ENCODE measurements at places on chromosomes 2 and 18.

- DNase-seq, result no peak
These were observed 79.6 kb upstream of the REV1 start for GRCh38 chr2:99569386-99569785.

- peak; percentile 99 for DNase-seq
These were observed 71.0 kb upstream of the ITM2C start for GRCh38 chr2:230793572-230794359.

DNA sequence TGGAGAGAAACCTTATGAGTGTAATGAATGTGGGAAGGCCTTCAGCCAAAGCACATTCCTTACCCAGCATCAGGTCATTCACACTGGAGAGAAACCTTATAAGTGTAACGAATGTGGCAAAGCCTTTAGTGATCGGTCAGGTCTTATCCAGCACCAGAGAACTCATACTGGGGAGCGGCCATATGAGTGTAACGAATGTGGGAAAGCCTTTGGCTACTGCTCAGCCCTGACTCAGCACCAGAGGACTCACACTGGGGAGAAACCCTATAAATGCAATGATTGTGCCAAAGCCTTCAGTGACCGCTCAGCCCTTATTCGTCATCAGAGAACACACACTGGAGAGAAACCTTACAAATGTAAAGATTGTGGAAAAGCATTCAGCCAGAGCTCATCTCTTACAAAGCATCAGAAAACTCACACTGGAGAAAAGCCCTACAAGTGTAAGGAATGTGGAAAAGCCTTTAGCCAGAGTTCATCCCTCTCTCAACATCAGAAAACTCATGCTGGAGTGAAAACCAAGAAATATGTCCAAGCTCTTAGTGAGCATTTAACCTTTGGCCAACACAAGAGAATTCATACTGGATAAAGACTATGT, 7.8 kb downstream of the ZNF892 start:
- DNase-seq, result no peak

GRCh38 chr2:174245065-174245464, 3.3 kb downstream of the OLA1 start:
- DNase-seq, result no peak

- DNase-seq, result no peak
These were observed 53.5 kb upstream of the MAP4K3 start for GRCh38 chr2:39490586-39490985.

GRCh38 chr18:3016585-3017297, 3.8 kb upstream of the LPIN2 start:
- DNase-seq, result no peak

DNA sequence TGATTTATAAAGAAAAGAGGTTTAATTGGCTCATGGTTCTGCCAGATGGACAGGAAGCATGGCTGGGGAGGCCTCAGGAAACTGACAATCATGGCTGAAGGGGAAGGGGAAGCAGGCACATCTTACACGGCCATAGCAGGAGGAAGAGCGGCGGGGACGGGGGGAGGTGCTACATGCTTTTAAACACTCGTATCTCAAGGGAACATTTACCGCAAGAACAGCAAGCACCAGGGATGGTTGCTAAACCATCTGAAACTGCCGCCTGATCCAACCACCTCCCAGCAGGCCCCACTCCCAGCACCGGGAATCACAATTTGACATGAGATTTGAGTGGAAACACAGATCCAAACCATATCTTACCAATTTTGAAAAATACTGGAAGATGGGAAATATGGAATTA, 362.8 kb downstream of the FBXO15 start:
- no peak for DNase-seq

- DNase-seq, result peak; percentile 79
These were observed at the start of gene SLC66A2 for GRCh38 chr18:79951545-79952455. TSS of gene SLC66A2 (minus strand) at chr18:79951653. CDS start at chr18:79950926, 727 bp downstream.

GRCh38 chr2:101300836-101301235, 7.7 kb downstream of the RNF149 start:
- DNase-seq, result no peak

GRCh38 chr2:10538224-10538894, 90.2 kb upstream of the ODC1 start:
- peak; percentile 54 for DNase-seq

DNA sequence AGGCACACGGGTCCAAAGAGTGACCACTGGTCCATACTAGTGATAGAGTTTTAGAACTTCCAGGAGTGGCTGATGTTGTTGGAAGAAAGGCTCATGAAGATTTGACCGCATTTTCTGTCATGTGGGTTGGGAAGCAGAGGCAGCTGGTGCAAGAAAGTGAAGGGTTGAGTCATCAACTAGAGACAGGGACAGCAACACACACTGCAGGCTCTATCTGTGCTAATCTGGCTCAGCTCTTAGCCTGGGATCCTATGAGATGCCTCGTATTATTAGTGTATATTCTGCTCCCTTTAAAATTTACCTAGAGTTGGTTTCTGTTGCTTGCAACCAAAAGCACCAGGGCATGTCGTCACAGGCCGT, 2.5 kb upstream of the SH3RF3 start:
- DNase-seq, result peak; percentile 93

- peak; percentile 74 for DNase-seq
These were observed 337.4 kb downstream of the PTPRM start for GRCh38 chr18:7904529-7904928.

GRCh38 chr2:74876081-74876886, 42.4 kb downstream of the HK2 start:
- peak; percentile 51 for DNase-seq

DNA sequence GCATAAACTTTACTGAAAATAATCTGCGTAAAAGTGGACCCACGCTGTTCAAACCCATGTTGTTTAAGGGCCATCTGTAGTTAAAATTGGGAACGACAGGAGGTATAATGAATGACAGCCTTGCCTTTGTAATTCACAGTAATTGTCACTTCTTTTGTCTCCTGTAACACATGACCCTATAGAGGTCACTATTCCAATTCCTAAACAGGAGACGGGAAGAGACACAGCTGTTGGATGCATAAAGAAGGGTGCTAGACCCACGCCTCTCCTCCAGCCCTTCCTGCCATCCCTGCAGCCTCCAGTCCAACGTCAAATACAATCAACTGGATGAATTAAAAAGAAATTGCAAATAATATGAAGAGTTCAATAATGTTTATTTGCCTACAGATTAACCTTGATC, 63.1 kb upstream of the NFATC1 start:
- DNase-seq, result no peak

GRCh38 chr18:55455938-55456337, 132.1 kb downstream of the TCF4 start:
- DNase-seq, result peak; percentile 87

DNA sequence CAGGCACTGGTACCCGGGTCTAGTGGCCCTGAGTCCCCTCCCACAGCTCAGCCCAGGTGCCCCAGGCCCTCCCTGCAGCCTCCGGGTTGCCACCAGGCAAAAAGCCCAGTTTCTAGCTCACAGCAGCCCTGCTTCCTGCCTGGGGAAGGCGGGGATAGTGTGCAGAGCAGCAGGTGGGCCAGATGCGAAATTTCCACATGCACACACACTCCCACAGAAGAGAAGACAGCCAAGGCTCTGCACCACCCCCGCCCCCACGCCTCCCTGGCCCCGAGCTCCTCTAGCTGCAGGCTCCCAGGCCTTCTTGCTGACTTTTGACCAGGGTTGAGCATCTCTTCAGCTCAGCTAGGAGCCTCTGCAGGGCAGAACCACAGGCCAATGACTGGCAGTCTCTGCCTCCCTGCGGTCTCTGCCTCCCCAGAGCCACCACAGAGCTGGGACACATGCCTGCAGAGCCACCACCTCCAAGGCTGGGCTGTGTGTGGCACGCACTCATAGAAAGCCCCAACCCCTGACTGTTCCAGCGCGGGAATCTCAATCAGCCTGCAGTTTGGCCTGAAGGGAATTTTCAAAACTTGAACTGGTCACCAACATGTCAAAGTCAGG, 7.2 kb downstream of the SLC66A2 start:
- no peak for DNase-seq

DNA sequence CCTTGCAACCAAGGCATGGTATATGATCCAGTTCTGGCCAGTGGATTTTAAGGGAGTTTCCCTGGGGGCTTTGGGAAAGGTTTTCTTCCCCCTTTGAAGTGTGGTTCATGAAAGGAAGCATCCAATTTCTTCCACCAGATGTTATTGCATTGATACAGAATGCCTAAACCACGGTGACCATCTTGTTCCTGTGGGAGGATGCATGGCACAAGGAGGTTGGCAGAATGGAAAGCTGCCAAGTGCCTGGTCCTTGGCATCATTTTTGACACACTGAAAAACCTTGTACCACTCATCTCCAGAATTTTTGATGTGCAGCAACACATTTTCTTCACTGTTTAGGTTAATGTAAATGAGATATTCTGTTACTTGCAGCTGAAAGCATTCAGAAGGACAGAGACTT, 55.2 kb upstream of the CXCR4 start:
- no peak for DNase-seq

GRCh38 chr18:49023938-49024803, 73.4 kb upstream of the SMAD7 start:
- no peak for DNase-seq

DNA sequence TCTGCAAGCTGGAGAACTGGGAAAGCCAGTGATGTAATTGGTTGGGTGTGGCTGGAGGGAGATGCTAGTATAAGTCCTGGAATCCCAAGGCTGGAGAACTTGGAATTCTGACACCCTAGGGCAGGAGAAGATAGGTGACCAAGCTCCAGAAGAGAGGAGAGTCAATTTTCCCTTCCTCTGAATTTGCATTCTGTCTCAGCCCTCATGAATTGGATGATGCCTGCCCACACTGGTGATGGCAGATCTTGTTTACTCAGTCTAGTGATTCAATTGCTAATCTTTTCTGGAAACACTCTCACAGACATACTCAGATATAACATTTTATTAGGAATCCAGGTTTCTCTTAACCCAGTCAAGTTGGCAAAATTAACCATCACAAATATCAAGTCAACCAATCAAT, 287.2 kb downstream of the RDH14 start:
- DNase-seq, result no peak

DNA sequence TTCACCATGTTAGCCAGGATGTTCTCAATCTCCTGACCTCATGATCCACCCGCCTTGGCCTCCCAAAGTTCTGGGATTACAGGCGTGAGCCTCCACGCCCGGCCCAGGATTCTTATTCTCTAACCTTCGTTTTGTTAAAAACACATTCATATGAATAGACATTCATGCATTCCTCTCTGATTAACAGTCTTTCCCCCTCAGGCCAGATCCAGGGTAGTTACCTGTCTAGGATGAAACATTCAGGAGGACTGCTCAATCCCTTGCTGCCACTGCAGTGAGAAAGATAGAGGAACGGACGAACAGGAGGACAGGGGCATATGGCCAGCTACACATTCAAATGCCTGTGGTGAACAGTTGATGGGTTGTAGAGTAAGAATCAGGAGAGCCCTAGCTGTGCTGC, 39.6 kb upstream of the EPC2 start:
- no peak for DNase-seq

DNA sequence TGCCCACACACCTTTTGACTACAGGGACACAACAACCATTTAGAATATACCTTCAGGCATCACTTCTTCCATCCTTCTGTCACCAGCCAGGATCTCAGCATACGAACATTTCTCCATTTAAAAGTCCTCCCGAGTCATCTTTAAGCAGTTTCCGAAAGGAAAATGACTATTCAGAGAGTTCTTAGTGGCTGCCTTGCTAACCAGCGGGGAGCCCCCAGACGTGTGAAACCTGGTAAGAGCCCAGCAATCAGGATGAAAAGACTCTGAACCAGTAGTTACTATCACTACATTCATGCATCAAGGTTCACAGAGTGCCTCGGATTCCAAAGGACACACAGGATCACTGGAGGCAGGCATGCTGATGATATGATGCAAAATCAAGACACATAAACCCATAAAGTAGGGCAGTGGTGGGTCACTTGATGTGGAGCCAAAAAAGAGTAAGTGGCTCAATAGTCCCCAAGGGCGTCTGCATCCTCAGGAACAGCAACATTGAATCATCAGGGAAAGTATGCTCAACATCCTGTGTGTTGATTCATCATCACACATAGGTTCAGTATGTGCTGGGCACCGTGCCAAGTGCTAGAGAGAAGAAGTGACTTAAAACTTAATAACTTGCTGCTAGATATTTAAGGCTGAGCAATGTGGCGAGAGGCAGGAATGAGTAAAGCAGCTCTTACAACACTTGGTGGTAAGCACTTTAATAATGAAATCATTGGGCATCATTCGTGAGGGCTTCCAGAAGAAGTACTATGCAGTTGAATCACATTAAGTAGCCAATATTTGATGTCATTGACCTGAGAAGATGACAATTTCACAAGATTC, 4.4 kb downstream of the CCL20 start:
- peak; percentile 100 for DNase-seq

- no peak for DNase-seq
These were observed 579.4 kb upstream of the ID2 start for GRCh38 chr2:8102470-8102869.

GRCh38 chr18:22658318-22658717, 240.6 kb upstream of the CTAGE1 start:
- DNase-seq, result no peak

DNA sequence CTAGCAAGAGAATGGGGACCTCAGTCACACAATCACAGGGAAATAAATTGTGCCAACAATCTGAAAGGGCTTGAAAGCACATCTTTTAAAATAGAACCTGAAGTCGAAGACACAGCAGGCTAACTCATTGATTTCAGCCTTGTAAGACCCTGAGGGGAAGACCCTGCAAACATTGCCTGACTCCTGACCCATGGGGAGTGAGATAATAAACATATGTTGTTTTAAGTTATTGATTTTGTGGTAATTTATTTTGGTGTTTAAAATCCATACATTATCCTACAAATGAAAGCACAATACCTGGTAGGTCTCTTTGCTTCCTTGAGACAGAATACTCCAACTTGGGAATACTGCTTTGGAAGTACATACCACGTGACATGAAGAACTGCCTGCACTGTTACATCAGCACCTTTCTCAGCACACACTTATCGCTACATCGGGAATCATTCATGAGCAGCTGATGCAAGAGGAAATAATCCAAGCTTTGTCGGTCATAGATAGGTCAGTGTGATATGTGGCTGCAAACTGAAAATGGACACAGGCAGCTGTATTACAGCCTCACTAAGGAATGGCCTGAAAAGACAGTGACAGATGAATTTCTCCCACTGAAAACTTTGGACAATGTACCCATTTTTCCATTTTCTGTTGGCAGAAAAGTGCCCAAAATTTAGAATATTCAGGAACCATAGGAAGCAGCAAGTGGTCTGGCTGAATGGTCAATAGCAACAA, 494.5 kb upstream of the MAP2 start:
- no peak for DNase-seq

DNA sequence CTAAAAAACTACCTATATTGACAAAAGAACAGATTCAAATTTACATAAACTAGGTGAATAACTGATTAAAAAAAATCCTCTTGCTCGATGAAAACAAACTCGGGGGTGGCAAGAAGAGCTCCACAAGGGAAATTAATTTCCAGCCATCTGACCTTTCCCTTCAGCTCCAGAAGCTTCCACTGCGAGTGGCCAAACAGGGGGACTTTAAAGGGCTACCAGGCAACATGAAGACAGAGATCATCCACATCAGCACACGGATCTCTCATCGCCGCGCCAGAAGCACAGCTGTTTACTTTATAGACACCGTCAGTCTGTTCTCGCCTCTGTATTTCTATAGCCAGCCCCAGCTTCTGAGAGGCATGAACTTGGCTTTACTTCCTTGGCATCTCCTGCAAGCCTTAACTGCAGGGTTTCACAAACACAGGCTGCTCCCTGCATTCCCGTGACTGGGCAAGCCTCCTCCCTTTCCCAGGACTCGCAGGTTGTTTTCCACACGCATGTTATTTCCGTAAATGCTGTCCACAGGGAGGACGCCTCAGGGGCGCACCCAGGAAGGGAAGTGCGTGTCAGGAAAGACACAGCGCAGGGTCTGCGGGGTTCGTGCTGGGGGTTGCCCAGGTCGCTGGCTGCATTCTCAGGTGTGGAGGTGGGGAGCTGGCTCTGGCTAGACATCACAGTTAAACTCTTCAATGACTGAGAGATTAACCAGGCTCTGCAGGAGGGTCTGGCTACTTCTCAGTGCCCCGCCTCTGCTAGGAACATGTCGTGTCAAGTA, 85.0 kb downstream of the USP40 start:
- no peak for DNase-seq
